ENCODE measurements at places on chromosomes 11 and 22.

DNA sequence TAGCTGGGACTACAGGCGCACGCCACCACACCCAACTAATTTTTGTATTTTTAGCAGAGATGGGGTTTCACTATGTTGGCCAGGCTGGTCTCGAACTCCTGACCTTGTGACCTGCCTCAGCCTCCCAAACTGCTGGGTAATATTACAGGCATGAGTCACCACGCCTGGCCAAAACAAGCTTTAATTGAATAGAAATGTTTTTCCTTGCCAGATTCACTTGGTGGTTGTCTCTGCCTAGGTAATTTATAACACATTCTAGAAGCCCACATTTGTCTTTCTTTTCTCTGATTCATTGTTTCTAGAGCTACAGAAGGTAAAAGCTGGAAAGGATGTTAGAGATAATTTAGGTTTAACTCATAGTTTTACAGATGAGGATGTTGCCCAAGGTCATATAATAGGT, 41.3 kb downstream of the CECR2 start:
- peaks cover 43% of the 10 kb centered on the region for H3K4me1 ChIP-seq
- DNase-seq, result no peak
- H3K27me3 ChIP-seq, result peaks cover 2% of the 10 kb centered on the region
- H3K36me3 ChIP-seq, result peaks cover 52% of the 10 kb centered on the region
- H3K4me3 ChIP-seq, result no peak overlapping the region

- no peak overlapping the region for H3K4me3 ChIP-seq
- no peaks in the 10 kb centered on the region for H3K36me3 ChIP-seq
- no peaks in the 10 kb centered on the region for H3K27me3 ChIP-seq
- peak overlapping the region; percentile 32 for H3K27ac ChIP-seq
- H3K4me1 ChIP-seq, result peaks cover 31% of the 10 kb centered on the region
Observed at GRCh38 chr22:47011131-47011858, 248.8 kb downstream of the TBC1D22A start.

DNA sequence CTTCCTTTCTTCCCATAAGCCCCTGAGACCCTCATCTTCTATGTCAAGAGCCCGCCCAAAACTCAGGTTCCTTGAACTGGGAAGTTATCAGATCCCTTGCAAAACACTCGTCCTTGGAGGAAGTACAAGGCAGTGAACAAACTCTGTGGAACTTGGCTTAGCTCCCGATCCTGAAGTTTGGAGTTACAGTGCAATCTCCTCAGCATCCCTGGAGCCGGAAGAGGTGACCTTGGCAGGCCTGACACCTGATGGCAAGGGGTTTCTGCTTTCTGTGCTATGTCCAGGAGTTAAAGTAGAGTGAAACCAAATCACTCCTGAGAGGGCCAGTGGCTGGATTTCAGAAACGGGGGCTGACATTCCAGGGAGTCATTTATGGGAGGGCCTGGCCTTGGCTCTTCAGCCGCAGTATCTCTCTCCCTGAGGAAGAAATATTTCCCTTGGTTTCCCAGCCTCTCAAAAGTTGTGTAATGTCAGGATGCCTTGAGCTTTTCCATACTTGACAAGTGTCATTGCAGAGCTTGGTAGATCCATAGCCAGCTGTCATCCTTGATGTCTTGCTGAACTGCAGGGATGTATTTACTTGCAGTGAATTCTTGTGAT, 1.9 kb upstream of the GRAMD1B start:
- peak overlapping the region; percentile 8 for H3K27ac ChIP-seq
- peaks cover 28% of the 10 kb centered on the region for H3K27me3 ChIP-seq
- DNase-seq, result no peak
- peak overlapping the region; percentile 33 for H3K4me3 ChIP-seq
- H3K36me3 ChIP-seq, result no peaks in the 10 kb centered on the region

DNA sequence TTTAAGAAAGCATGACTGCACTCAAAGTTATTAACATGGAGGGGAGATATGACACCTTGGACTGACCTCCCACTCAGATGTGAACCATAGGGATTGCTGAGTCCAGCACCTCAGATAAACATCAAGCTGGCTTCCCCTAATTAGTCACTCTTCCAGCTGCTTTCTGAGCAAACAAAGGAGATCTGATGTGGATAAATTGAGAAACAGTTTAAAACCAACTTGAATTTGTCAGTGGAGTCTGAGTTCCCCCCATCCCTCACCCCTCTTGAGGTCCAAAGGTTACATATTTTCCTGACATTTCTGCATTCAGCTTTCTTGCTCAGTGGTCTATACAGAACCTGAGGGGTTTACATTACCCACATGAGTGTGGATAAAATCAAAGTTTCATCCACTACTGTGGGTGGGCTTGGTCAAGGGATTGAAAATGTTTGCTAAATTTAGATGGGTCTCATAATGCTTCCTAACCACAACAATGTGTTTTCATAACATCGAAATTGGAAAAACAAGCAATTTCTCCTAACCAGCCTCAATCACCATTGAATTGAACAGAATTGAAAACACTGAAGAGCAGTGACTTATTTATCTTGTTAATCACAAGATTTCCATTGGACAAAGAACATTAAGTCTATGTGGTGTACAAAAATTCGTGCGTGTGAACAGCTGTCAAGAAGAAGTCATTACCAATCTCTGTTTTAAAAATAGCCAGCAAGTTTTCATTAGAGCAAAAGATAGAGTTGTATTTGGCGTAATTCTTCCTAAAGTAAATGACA, 292.3 kb downstream of the METTL15 start:
- peaks cover 4% of the 10 kb centered on the region for H3K36me3 ChIP-seq
- H3K4me3 ChIP-seq, result no peak overlapping the region
- H3K27ac ChIP-seq, result no peak overlapping the region

- H3K36me3 ChIP-seq, result no peaks in the 10 kb centered on the region
- no peak overlapping the region for H3K4me3 ChIP-seq
- no peak for DNase-seq
- no peaks in the 10 kb centered on the region for H3K4me1 ChIP-seq
- no peak overlapping the region for H3K27ac ChIP-seq
- peaks cover 12% of the 10 kb centered on the region for H3K27me3 ChIP-seq
Observed at GRCh38 chr11:36736103-36736502, 138.1 kb upstream of the RAG2 start.

GRCh38 chr11:62678433-62678769, 472 bp downstream of the UBXN1 start:
- peaks cover 26% of the 10 kb centered on the region for H3K36me3 ChIP-seq
- DNase-seq, result no peak
- H3K27me3 ChIP-seq, result no peaks in the 10 kb centered on the region

DNA sequence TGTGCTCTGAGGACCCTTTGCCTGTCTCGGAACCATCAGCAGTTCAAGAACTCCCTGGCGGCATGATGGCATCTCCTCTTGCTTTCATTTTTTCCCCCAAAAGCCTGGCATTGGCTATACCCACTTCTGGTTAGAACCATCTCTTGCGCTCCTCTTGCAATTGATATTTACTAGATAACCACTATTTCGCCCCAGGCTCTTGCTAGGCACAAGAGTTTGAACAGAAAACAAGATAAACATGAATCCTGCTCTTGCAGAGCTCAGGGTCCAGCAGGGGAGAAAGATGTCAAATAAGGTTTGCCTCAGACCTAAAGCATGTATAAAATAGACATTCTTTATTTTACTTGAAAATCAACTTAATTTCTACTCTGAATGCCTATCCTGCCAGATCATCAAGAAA, 33.1 kb downstream of the SLCO2B1 start:
- H3K4me1 ChIP-seq, result no peaks in the 10 kb centered on the region
- no peaks in the 10 kb centered on the region for H3K36me3 ChIP-seq
- H3K4me3 ChIP-seq, result no peak overlapping the region
- H3K27ac ChIP-seq, result no peak overlapping the region
- H3K27me3 ChIP-seq, result peaks cover 20% of the 10 kb centered on the region

DNA sequence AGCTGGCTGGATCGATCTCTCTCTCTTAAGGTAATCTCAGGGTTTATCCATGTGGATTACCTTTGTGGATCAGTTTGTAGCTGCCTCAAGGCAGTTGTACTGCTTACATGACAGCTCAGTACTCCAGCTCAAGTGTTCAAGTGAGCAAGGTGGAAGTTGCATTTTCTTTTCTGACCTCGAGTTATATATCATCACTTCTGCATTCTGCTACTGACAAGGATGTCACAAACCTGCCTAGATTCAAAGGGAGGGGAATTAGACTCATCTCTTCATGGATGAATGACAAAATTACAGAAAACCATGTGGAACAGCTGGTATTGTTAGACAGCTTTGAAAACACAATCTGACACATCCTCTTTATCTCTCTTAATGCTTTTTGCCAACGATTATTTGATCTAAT, 6.1 kb upstream of the TCN2 start:
- H3K4me3 ChIP-seq, result no peak overlapping the region
- DNase-seq, result no peak
- H3K27ac ChIP-seq, result peak overlapping the region; percentile 32
- H3K36me3 ChIP-seq, result no peaks in the 10 kb centered on the region

DNA sequence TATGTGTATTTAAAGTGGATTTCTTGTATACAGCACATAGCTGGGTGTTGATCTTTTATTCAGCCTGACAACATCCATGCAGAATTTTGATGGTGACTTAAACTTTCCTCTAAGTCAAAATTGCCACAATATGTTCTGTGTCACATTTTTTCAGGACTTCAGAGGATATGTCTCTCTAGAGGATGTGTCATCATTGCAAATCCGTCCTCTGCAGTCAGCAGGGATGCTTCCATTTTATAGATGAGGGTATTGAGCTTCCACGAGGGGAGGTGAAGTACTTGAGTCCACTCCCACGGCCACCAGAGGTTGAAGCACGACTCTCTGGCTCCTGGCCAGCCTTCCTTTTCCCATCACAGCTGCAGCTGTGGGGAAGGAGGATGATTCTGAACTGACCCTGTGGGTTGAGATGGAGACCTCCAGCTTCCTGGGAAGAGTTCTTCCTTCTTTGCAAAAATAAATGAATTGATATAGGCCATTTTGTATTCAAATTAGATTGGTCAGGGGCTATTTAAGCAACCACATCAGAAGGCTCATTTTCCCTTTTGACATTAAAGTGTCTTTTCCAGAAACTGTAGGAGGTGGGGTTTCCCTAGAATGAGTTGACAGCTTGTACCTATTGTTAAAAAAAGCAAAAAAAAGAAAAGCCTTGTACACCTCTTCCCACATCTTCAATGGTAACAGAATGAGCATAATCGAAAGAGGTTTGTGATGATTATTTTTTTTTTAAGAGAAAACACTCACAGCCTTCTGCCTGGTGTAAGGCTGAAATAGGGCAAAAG, 55.2 kb upstream of the MYEOV start:
- no peak overlapping the region for H3K4me3 ChIP-seq
- no peak overlapping the region for H3K27ac ChIP-seq
- peaks cover 12% of the 10 kb centered on the region for H3K27me3 ChIP-seq

DNA sequence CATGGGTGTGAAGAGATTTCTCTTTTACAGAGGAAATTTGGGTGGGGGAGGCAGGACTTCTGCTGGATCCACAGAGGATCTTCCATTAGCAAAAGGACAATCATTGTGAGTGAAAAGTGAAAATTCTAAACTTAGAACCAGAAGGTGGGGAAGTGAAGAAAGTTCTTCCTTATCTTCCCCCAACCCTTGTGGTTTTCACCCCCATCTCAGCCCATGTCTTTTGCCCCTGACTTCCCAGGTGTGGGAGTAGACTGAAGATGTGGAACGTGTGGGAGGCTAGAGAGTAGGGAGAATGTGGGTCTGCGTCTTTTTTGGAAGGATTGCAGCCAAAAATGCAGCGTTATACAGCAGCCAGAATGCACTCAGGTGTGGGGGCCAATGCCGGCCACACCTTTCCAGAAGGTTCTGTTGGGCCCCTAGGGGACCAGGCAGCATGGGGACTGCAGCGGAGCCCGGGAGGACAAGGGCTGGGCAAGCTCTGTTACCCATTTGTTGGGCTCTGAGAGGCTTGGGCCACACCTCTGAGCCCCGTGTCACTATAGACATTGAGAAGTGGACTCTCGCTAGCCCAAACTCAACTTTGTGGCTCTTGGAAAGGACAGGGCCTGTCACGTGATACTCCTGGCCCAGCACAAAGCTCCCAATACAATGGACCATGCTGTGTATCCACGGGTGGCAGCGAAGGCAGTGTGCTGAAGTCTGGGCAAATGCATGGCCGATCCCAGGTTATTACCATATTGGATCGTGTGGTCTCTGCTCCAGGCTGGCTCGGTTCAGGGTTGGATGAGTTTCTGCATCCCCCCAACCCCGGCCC, 32.8 kb upstream of the LINC01488 start:
- no peak overlapping the region for H3K4me3 ChIP-seq
- peaks cover 53% of the 10 kb centered on the region for H3K4me1 ChIP-seq
- no peaks in the 10 kb centered on the region for H3K36me3 ChIP-seq
- no peak for DNase-seq

DNA sequence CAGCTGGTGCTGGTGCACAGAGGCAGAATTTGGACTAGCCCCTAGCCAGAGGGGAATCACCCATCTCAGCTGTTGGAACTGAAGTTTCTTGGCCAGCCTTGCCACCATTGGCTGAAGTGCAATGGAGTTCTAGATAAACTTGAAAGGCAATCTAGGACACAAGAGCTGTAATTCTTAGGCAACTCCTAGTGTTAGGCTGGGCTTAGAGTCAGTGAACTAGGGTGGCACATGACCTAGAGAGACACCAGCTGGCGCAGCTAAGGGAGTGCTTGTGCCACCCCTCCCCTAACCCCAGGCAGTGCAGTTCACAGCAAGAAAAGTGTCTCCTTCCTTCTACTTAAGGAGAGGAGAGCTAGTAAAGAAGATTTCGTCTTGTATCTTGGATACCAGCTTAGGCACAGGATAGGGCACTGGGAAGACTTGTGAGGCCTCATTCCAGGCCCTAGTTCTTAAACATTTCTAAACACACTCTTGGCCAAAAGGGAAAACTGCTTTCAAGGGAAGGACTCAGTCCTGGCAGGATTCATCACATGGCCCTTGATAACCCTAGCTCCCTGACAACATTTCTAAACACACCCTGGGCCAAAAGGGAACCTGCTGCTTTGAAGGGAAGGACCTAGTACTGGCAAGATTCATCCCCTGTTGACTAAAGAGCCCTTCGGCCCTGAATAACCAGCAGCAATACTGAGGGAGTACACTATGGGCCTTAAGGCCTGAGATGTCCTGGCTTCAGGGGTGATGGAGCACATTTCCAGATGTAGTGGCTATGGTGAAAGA, 53.4 kb downstream of the XRRA1 start:
- H3K27me3 ChIP-seq, result no peaks in the 10 kb centered on the region
- peaks cover 76% of the 10 kb centered on the region for H3K36me3 ChIP-seq
- no peak overlapping the region for H3K4me3 ChIP-seq
- DNase-seq, result no peak

Data from nephron progenitor cell (in vitro differentiated cells).